ENCODE measurements at places on chromosomes 12 and 14. TPM values are rescaled to one million over a fixed set of nuclear protein-coding genes. Genes with fewer than 3 reads are reported as not detected.

- DNase-seq = no peak
Measured at GRCh38 chr12:105418229-105418628, 87.7 kb downstream of the C12orf75 start.

DNA sequence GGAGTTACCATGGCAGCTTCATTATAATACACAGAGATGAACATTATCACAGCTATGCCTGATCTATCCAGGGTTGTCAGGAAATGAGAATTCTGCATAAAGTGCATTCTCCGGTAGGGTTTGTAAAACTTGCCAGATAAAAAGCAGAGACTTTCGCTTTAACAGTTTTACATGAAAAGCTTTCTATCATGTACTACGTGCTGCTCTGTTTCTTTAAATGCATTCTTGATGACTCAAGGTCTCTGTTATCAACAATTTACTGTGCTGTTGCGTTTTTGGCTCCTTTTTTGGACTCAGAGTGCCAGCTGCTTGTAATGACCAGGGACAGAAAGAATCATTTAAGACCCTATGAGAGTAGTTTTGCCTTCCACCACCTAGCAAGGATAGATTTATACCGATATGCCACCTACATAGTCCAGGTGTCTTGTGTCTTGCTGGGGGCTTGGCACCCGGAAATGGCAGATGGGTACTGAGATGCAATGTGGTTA lies 371.2 kb downstream of the BTG1 start:
- no peak for DNase-seq

GRCh38 chr12:5012337-5012736 lies 31.3 kb upstream of the KCNA5 start:
- no peak for DNase-seq

DNA sequence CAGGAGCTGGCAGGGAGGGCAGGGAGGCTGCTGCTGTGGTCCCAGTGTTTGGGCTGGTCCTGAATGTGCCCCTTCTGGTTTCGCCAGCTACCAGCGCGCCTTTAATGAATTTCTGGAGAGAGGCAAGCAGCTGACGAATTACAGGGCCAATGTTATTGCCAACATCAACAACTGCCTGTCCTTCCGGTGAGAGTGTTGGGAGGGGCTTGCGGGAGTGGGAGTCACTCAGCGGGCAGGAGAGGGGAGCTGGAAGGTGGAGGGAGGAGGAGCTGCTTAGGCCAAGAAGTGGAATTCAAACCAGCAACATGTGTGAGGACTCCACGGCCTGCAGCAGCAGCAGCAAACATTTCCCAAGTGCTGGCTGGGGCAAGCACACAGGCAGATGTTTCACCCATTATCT lies 7.7 kb downstream of the TNFAIP2 start:
- DNase-seq = no peak

GRCh38 chr12:45655186-45655585 lies 74.3 kb upstream of the ARID2 start:
- DNase-seq = no peak

DNA sequence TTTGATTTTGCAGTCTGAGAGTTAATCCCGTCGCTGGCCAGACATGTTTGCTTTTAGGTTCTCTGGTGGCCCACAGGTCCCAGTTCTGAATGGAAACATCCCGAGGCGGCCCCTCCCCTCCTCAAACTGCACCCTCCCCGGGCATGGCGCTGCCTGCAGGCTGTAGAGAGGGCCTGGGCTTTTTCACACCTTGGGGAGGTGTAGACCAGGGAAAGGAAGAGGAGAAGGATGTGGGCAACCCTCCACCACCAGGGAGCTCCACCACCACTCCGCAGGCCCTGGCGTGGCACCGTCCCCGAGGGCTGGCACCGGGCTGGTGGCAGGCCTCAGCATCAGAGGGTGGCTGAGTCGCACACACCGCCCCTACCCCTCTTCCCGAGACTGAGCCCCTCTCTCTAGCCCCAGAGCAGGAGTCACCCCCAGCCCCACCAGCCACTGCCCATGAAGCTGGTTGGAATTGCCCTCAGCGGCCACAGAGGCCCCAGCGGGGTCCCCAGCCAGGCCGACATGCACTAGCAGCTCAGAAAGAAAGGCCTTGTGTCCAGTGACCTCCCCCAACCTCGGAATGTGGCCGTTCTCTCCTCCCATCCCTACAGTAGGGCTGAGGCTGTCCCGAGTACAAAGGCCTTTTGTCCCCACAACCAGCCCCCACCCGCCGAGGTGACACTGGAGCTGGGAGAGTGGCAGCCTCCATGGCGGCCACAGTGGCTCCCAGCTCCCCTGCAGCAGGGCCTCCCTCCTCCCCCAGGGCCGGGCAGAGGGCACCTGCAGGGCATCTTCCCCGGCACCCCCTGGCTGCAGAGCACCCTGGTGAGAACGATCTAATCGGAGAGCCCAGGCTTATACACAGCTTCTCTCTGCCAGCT lies 23.5 kb upstream of the INF2 start:
- no peak for DNase-seq

- DNase-seq = peak; percentile 68
Measured at GRCh38 chr14:64645220-64645892, 58.9 kb upstream of the PLEKHG3 start.

- DNase-seq = no peak
Measured at GRCh38 chr14:55976655-55977054, 141.6 kb upstream of the PELI2 start.

GRCh38 chr14:33323979-33324378 lies 385.3 kb downstream of the NPAS3 start:
- DNase-seq = no peak

DNA sequence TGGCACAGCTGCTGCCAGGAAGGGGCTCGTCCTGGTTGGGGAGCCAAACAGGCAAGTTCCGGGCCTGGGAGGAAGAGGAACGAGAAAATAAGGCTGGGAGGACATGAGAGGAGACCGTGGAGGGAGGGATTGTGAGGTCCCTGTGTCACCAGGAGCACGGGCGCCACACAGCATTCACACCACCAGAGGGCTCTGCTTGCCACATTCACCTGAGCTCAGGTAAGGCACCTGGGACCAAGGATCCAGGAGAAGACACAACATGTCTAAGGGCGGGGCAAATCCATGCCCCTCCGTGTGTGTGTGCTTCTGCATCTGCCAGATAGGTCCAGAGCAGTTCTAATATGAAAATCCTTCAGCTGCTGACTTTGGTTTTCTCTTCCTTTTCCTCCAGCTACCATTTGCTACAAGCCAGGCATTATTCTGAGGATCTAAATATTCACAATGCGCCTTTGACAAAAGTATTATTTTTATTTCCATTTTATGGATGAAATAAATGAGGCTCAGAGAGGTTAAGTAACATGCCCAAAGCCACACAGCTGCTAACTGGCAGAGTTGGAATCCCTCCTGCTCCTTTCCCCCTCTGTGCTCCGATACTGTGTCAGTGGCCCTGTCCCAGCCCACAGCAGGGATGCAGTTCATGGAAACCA lies 14.6 kb downstream of the RAPGEF3 start:
- no peak for DNase-seq

GRCh38 chr12:124236625-124237031 lies 58.3 kb upstream of the RFLNA start:
- no peak for DNase-seq

DNA sequence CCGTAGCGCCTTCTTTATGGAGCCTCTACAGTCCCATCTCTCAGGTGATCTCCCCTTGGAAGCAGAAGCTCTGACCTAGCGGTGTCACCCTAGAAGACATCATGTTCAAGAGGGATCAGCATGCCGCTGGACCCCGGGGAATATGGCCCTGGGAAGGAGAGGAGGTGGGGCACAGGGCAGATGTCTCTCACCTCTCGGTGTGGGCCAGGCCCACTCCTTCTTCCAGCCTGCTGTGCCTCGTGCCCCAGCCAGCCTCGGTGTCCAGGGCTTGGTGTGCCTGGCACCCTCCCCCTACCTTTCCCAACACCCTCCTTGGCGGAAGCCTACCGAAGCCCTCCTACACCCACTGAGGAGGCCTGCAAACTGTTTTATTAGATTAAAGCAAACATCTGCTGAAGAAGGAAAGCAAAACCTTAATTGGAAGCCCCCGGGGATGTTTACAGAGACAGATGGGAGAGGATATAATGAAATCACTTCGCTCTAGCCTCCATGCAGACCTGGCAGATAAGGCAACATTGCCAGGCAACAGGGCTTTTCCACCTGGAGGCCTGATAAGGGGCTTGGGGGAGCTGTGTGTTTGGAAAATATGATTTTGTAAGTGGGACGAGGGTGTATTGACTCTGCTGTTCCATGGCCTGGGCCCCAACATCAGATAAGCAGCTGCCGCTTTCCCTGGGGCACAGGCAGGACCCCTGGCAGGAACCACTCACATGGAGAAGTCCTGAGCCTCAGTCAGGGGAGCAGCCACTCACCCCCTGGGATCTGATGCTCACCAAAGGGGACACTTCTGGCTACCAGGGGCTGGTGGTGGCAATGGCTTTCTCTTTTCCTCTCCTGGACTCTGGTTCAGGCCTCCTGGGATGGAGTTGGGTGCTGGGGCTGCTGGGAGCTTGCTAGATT lies 5.7 kb upstream of the CHGA start:
- DNase-seq = no peak

DNA sequence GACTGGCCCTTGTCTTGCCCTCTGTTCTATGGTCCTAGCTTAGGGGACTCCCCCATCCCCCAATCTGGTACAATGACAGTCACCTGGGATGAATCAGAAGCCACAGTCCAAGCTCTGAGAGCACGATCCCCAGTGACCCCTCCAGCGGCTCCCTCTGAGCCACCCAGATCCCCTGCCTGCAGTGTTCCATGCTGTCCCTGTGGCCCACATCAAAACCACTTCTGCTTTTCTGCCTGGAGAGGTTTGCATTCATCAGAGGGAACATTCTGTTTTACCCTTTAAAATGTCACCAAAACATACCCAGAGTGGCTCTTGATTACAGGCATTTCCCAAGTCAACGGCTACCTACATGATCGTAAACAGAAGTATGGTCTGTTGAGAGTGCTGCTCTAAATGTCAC lies 47.5 kb downstream of the NOS1 start:
- DNase-seq = no peak

GRCh38 chr14:60757567-60758002 lies 23.0 kb downstream of the MNAT1 start:
- no peak for DNase-seq

Gene WNT5B
- 5.3 TPM for polyA plus RNA-seq

Gene TAS2R20
- polyA plus RNA-seq = 1.1 TPM

Gene OASL
- 0.11 TPM for polyA plus RNA-seq

Gene MUCL1
- polyA plus RNA-seq = not detected

Gene JPH4
- 8.5 TPM for polyA plus RNA-seq

Gene GNB3
- 4.3 TPM for polyA plus RNA-seq
